Bronchial smooth muscle cell (primary cell): ENCODE measurements at places on chromosomes 2 and 18. TPM values are rescaled to one million over a fixed set of nuclear protein-coding genes. Genes with fewer than 3 reads are reported as not detected.

FSHR gene
- total RNA-seq = under 0.01 TPM in 1 of 2 replicates, not detected in the other

MTERF4 gene
- 36.6 and 58.6 TPM in 2 replicates for total RNA-seq

RRM2 gene
- 1.9 and 3.2 TPM in 2 replicates for total RNA-seq

IL36G gene
- not detected in 2 replicates for total RNA-seq

KLHL30 gene
- total RNA-seq = 0.09 and 0.16 TPM in 2 replicates

PASK gene
- total RNA-seq = 2.5 and 3.9 TPM in 2 replicates

CNTNAP5 gene
- not detected in 2 replicates for total RNA-seq

ALLC gene
- not detected in 2 replicates for total RNA-seq

ANKRD30BL gene
- total RNA-seq = not detected in 2 replicates

PTPRM gene
- 32.0 and 38.7 TPM in 2 replicates for total RNA-seq

ATP6V1B1 gene
- 0.79 and 1.3 TPM in 2 replicates for total RNA-seq

CTIF gene
- 16.2 and 18.4 TPM in 2 replicates for total RNA-seq

SETBP1 gene
- total RNA-seq = 5.2 and 5.6 TPM in 2 replicates

AQP12A gene
- total RNA-seq = not detected in 2 replicates

SCN7A gene
- 9.5 and 14.3 TPM in 2 replicates for total RNA-seq

TSPYL6 gene
- total RNA-seq = not detected in 2 replicates

MC4R gene
- not detected in 2 replicates for total RNA-seq

SLC5A7 gene
- not detected in 2 replicates for total RNA-seq

CLEC4F gene
- not detected in 2 replicates for total RNA-seq

POTEJ gene
- total RNA-seq = not detected in 2 replicates

SP9 gene
- not detected in 2 replicates for total RNA-seq

CTAGE1 gene
- not detected in 2 replicates for total RNA-seq

FBXO48 gene
- total RNA-seq = 0.26 and 0.32 TPM in 2 replicates

ABCG8 gene
- total RNA-seq = not detected in 2 replicates

INHA gene
- 0.26 and 0.32 TPM in 2 replicates for total RNA-seq
